Stimulated activated CD8-positive, alpha-beta memory T cell treated with anti-CD3 and anti-CD28 coated beads, Interleukin-4, amount 100 ng/mL, for 1 hour (primary cell): ENCODE measurements at places on chromosomes 4 and X.
A peak's percentile ranks its signal among the peaks of the same experiment; 100 is the strongest.

DNA sequence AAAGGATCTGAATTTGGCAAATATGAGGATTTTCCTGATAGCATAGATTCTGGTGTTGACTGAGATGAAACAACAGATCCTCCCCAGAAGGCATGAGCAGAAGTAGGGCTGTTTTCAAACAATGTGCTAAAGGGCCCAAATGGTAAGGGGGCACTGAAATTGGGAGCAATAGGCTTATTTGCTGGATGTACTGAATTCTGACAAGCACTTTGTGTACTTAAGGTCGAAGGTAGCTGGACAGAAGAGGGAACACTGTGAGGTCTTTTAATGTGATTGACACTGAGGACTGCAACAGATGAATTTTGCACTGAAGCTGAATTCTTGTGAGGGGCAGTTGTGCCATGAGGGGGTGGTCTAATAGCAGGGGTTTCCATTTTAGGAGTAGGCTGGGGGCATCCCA is 21.2 kb upstream of the COX18 start:
- DNase-seq: no peak

- DNase-seq: no peak
Observed at GRCh38 chr4:2413821-2414610, 4.4 kb downstream of the ZFYVE28 start.

- no peak for DNase-seq
Observed at GRCh38 chr4:74152836-74153235, 5.1 kb upstream of the MTHFD2L start.

- no peak for DNase-seq
Observed at GRCh38 chrX:118178450-118178849, 61.8 kb upstream of the KLHL13 start.

- DNase-seq: no peak
Observed at GRCh38 chrX:118973389-118974087, 880 bp upstream of the LONRF3 start.

- no peak for DNase-seq
Observed at GRCh38 chrX:25175743-25176142, 160.0 kb upstream of the ARX start.

GRCh38 chr4:47213106-47213505 is 181.7 kb downstream of the GABRB1 start:
- no peak for DNase-seq

DNA sequence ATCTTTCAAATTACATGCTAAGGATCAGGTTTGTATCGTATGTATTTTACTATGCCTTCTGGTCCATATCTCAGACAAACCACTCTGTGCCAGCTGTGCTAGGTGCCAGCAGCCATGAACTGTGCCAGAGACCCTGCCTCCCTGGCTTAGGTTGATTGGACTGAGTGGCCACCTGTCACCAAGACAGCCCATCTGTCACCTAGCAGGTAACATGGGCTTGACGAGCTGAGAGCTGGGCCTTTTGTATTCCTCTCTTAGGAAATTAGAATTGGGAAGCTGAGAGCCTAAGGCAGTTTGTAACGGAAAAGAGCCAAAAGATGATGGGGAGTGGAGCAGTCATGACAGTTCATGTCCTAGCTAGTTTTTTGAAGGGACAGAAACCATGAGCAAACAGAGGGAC is 42.5 kb downstream of the TMEM164 start:
- no peak for DNase-seq

- DNase-seq: no peak
Observed at GRCh38 chrX:39896951-39897740, 200.6 kb downstream of the BCOR start.

GRCh38 chrX:39439906-39440798 is 638.9 kb downstream of the MID1IP1 start:
- DNase-seq: peak; percentile 1

GRCh38 chrX:5586726-5587125 is 641.9 kb downstream of the NLGN4X start:
- DNase-seq: no peak

DNA sequence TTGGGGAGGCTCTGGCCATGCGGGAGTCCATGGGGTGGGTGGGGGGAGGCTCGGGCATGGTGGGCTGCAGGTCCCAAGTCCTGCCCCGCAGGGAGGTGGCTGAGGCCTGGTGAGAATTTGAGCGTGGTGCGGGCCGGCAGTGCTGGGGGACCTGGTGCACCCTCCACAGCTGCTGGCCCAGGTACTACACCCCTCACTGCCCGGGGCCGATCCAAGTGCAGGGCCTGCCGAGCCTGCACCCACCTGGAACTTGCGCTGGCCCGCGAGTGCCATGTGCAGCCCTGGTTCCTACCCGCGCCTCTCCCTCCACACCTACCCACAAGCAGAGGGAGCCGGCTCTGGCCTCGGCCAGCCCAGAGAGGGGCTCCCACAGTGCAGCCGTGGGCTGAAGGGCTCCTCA is 5.7 kb upstream of the SPANXN2 start:
- DNase-seq: no peak

DNA sequence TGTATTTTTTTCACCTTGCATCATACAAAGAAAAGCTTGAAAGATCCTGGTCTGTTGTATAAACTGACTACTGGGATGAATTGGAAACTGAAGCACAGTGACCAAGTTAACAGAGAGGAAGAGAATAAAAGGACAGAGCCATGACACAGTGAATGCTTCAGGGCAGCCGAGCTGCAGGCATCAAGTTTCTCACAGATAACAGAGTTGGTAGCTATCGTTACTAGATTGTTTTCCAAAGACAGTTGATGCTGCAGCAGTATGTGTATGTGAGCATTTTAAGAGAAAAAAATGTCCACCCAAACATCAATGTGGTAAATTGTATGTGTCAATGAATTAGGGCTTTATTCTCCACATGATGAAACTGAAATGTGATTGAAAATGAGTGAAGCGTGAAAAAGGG is 1032.7 kb downstream of the ADGRL3 start:
- no peak for DNase-seq

- DNase-seq: no peak
Observed at GRCh38 chrX:68440940-68441339, 7.6 kb upstream of the OPHN1 start.

DNA sequence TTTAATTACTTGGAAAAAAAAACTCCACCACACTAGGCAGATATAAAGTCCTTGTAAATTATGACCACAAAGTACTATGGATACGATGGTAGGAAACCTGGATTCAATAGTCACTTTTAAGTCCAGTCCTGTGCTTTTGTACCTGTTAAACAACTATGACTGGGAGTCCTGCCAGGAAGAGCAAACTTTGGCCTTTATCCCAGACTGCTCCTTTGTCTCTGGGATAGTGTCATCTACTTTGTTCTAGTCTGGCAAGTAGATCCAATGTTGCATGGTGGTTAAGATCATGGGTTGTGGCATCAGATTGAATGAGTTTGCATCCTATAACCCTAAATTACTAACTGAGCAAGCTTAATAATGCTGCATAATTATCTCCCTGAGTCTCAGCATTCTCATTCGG is 175.3 kb upstream of the FGF13 start:
- DNase-seq: no peak

GRCh38 chr4:648579-649292 is 23.4 kb downstream of the PDE6B start:
- no peak for DNase-seq

DNA sequence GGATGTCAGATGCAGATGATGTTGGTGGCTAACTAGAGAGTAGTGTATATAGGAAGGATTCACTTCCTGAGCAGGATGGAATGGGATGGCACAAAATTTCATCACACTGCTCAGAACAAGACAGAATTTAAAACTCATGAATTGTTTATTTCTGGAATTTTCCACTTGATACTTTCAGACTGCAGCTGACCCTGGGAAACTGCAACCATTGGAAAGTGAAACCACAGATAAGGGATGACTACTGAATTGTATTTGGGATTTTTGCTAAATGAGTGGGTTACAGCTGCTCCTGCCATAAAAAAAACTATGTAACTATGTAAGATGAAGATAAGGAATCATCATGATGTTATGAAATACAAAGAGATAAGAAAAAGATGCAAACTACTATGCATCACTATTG is 51.4 kb downstream of the NPY5R start:
- no peak for DNase-seq
